ENCODE measurements at places on chromosomes 2 and 18.

DNA sequence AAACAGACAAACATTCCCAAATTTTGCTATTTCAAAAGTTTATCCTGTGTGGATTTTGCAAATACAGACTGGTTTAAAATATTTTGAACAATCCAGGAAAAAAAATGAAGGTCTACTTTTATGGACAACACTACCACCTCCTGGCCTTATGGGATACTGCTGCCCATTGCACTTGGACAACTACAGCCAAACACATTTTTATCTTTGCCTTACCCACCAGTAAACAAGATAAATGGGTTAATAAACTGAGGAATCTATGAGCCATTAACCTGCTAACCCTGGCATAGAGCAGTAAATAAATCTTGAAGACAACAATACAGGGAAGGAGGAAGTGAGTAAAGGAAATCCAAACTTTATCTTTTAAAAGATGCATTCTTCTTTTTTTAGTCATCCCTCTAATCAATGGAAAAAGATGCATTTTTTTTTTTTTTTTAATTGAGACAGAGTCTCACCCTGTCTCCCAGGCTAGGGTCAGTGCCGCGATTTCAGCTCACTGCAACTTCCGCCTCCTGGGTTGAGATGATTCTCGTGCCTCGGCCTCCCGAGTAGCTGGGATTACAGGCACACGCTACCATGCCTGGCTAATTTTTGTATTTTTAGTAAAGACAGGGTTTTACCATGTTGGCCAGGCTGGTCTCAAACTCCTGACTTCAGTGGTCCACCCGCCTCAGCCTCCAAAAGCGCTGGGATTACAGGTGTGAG lies 2.1 kb upstream of the SPIRE1 start:
- DNase-seq = no peak

DNA sequence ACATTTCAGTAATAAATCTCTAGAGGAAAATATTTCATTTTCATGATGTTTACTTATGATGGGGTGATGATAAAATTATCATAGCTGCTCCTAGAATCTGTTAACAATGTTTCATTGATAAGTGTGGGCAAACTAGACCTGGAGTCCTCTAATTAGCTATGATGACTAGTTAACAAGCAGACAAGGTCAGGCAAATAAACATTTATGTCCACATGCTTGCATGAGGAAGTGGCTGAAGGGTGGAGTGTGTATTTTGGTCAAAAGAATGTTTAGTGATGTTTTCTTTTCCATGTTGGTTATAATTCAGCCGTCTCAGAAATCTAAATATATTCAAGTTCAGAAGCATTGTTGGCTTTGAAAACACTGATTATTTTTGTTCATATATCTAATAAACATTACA lies 99.9 kb upstream of the FN1 start:
- no peak for DNase-seq

DNA sequence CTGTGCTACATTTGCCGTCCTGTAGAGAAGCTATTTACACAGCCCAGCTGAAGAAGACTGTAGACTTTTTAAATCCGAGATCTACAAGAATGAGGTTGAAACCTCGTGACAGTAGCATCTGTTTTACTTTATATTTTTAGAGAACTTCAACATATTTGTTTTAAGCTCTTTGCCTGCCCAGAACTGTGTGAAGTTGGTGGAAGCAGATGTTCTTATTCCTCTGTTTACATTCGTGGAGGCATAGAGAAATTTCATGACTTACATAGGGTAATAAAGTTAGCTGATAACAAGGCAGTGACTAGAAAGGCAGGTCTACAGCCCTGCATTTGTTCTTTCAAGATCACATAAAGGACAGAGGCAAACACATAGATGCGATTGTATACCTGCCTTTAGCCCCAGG lies 47.0 kb upstream of the MAP3K20 start:
- DNase-seq = no peak

DNA sequence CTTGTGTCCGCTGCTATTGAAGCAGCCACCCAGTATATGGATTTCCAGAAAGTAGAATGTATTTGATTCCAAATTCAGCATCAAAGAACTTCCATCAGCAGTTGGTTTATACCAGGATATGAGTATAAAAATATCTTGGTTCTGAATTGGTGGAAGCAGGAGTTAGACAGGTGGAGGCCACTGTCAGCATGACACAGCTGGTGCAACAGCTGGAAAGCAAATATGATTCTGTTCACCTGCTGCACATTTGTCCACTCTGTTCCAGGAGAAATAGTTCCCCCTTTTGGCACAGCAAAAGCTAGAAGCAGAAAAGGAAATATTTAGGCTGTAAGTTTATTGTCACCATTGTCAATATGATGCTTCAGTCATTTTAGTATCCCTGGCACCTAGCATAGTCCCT lies 41.2 kb downstream of the KIAA2012 start:
- no peak for DNase-seq

- DNase-seq = no peak
Measured at GRCh38 chr2:11541693-11542274, 7.9 kb downstream of the GREB1 start.

- no peak for DNase-seq
Measured at GRCh38 chr2:196528486-196529223, 110.9 kb upstream of the CCDC150 start.

- no peak for DNase-seq
Measured at GRCh38 chr2:21860907-21861306, 737.1 kb downstream of the TDRD15 start.

DNA sequence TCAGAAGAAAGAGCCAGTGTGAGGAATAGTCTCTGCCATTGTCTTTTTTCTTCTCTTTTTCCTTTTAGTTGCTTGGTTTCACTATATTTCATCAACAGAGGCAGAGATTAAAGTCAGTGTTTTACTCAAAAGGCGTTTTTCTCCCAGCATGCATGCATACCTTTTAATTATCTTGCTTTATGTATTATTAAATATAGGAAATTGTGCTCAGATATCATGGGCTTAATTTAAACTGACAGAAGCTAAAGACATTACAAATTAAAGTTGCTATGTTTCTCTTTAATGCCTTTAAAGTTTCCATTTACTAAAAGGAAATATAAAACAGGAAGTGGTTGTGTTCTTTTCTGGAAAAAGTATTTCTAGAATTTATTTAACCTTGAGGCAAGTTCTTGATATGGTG lies 223.3 kb upstream of the ATP5MC3 start:
- no peak for DNase-seq

DNA sequence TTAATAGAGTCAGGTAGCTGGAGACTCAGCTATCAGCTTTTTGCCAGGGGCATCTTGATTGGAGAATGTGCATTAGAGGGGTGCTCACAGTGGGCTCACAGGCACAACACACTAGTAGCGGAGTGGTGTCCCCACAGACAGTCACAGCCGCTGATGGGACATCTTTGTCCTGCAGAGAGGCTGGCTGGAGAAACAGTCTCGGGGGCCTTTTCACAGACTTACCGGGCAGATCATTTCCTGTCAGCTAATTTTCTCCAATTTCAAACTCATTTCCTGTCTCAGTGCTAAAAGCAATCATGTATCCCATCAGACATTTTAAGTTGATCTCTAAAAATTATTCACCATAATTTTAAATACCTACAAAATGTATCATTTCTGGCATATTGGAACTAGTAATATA lies 562.6 kb downstream of the DCDC2C start:
- DNase-seq = no peak

GRCh38 chr18:76844742-76845477 lies 22.6 kb downstream of the ZNF236 start:
- no peak for DNase-seq

DNA sequence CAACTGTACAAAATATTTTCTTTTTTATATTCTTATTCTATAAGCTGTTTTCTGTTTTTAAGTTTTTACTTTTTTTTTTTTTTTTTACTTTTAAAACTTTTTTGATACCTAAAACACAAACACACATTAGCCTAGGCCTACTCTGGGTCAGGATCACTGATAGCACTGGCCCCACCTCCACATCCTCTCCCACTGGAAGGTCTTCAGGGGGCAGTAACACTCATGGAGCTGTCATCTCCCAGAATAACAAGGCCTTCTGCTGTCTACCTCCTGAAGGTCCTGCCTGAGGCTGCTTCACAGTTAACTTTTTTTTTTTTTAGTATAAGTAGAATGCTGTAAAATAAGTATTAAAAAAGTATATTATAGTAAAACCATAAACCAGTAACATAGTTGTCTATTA lies 415.1 kb downstream of the PTPRM start:
- no peak for DNase-seq

GRCh38 chr2:176390276-176391147 lies 121.3 kb downstream of the MTX2 start:
- no peak for DNase-seq

DNA sequence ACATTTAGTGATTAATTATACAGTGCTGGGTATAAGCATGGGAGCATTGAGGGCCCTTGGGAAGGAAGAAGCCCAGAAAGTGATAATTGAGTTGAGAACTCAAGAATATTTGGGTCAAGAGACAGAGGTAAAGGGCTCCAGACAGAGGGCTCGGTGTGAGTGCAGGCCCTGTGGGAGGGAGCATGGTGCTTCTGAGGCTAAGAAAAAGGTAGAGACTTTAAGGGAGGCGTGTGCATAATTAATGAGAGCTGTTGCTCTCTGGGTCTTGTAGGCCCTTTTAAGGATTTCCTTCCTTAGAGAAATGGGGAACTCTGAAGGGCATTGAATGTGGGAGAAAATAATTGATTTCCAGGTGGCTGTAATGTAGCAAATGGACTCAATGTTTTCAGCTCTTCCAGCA lies 735.0 kb upstream of the POU3F3 start:
- no peak for DNase-seq

GRCh38 chr2:101187131-101187530 lies 35.9 kb upstream of the TBC1D8 start:
- no peak for DNase-seq

- no peak for DNase-seq
Measured at GRCh38 chr2:201888426-201888800, 82.1 kb downstream of the CDK15 start.

GRCh38 chr2:134258684-134259388 lies 5.0 kb downstream of the MGAT5 start:
- DNase-seq = peak; percentile 39

- DNase-seq = no peak
Measured at GRCh38 chr2:226580403-226580802, 219.2 kb downstream of the IRS1 start.

DNA sequence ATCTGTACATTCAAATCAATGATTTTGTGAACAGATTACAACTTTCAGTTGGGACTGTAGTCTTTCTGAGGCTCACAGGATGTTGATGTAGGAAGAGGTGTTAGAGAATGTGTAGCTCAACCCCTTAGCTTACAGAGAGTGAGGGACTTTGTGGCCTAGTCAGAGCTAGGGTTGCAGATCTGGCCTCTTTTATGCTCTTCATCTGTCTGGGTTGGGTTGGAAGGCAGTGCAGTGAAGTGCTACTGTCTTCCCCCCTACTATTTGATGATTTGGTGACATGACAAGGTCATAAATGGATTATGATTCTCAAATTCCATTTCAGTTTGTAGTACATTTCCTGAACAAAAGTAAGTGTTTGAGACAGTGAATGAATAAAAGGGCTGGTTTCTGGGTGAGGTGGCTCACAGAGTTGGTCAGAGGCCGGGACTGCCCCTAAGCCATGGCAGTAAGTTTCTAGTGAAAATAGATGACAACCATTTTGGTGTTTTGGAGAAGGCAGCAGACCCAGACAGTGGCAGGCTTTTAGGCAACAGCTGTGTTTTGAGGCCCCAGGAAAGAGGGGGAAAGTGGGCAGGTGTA lies 21.6 kb downstream of the MAP4K4 start:
- DNase-seq = no peak

GRCh38 chr2:228827056-228827700 lies 443.9 kb downstream of the PID1 start:
- DNase-seq = no peak

GRCh38 chr2:67670747-67671183 lies 273.6 kb downstream of the ETAA1 start:
- DNase-seq = no peak

DNA sequence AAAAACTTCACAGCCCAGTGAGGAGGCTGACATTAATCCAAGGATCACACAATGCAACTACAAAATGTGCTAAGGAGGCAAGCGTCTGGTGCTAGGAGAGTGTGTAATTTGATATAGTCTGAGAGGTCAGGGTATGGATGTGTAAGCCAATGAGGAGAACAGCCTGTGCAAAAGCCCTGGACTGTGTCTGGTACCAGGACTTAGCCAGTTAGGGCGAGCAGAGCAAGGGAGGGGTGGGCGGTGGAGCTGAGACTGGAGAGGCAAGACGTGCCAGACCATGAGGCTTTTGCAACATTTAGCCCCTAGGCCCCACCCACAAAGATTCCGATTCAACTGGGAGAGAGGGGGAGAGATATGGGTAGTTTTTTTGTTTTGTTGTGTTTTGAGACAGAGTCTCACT lies 33.5 kb upstream of the SPRED2 start:
- DNase-seq = no peak

DNA sequence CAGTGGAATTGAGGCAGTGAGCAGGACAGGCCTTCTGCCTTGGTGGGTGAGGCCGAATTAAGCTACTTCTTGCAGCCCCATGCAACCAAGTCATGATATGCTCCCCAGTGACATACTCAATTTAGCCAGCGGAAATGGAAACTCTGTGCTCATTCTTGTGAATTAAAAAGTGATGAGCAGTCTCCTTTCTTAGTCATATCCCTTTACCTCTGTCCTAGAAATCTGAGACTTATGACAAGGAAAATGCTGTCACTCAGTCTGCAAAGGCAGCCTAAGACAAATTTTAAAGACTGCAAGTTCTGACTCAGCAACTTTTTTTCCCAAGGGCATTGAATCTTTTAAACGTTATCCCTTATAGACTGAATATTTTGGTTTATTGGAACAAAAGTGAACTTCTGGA lies 218.2 kb downstream of the SH3BP4 start:
- DNase-seq = no peak

DNA sequence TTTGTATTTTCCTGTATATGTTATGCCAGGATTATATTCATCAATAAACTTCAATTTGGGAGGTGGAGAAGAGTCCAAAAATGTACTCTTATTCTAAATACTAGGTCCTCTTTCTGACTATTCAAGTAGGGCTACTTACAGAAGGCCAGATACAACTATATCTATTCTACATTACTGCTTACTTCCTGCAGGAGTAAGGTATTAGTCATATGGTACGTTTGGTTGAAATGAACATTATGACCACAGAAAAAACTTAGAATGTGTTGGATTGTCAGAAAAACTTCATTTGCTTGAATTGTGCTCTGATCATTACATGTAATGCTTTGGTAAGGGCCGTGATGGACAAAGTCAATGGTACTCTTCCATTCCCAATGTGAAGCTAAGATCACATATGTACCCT lies 35.0 kb downstream of the STAT4 start:
- no peak for DNase-seq

GRCh38 chr2:51153236-51153635 lies 121.3 kb upstream of the NRXN1 start:
- DNase-seq = no peak

- DNase-seq = no peak
Measured at GRCh38 chr18:11324956-11325882, 175.8 kb upstream of the PIEZO2 start.

GRCh38 chr2:181396256-181397123 lies 60.7 kb upstream of the ITGA4 start:
- no peak for DNase-seq

DNA sequence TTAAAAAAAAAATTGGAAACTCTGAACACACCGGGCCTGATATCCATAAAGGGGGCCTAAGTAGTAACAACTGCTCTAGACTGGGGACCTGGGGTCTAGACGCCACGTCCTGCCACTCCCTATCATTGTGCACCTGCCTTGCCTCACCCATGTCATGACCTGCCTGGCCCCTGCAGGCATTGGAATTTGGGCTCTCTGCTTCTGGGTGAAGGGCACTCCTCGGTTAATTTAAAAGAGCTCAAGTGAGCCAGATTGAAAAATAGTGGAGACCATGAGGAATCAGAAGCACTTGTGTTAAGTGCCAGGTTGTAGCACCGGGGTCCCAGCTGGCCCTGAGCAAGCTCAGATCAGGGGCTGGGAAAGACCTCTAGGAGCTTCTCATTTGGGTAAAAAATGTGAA lies 48.1 kb downstream of the SLC4A1AP start:
- DNase-seq = no peak

All from stimulated activated CD8-positive, alpha-beta memory T cell treated with anti-CD3 and anti-CD28 coated beads, Interleukin-12 subunit alpha, Interleukin-12 subunit beta, amount 100 ng/mL, for 1 hour (primary cell).